ENCODE measurements at places on chromosomes 16 and 17. TPM values are rescaled to one million over a fixed set of nuclear protein-coding genes. Genes with fewer than 3 reads are reported as not detected.
A peak's percentile ranks its signal among the peaks of the same experiment; 100 is the strongest.

WNK4 gene
- total RNA-seq = 0.44 TPM

PPY gene
- total RNA-seq = not detected

VASN gene
- total RNA-seq = 0.76 TPM

CLEC18B gene
- 1.6 TPM for total RNA-seq

SLC35G6 gene
- total RNA-seq = 0.30 TPM

MEIOC gene
- total RNA-seq = 0.29 TPM

MYH1 gene
- total RNA-seq = not detected

C17orf100 gene
- 7.7 TPM for total RNA-seq

BRIP1 gene
- 4.2 TPM for total RNA-seq

CD300E gene
- 0.10 TPM for total RNA-seq

EVPL gene
- total RNA-seq = not detected

DNA sequence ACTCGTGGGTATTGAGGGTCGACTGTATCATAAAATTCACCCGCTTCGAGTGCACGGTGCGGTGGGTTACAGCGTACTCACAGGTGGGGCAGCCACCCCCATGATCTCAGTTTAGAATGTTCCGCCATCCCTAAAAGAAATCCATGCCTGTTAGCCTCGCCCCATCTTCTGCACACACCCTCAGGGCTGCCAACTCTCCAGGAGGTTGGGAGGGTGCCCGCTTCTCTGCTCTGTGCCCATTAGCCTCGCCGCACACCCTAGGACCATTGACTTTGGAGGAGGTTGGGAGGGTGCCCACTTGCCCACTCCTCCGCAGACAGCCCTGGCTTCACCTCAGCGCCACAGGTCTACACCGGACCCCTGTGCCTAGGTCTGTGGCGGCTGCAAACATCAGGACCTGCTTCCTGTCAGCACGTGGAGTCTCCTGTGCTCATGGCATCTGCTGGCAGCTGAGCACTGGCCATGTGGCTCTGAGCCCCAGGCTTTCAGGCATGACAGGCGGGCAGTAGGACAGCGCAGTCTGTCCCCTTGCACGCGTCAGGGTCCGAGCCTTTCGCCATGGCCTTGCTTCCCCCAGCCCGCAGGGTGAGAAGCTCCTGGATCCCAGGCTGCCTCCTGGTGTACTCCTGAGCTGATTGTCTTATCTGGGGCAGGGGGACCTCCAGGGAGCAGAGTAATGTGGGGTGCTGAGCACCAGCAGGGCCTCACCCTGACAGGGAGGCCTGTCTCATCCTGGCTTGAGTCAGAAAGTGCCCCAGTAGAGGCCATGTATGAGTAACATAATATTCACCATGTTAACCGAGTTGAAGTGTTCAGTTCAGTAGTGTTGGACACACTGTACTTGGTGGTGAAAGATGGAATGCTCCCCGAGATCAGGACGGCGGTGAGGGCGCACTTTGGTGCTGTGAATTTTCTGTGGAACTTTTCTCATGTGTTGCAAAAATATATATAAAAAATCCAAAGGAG is 21.9 kb downstream of the NME3 start:
- DNase-seq = no peak

- peak; percentile 29 for DNase-seq
Observed at GRCh38 chr17:17693253-17694168, 12.3 kb downstream of the RAI1 start.

DNA sequence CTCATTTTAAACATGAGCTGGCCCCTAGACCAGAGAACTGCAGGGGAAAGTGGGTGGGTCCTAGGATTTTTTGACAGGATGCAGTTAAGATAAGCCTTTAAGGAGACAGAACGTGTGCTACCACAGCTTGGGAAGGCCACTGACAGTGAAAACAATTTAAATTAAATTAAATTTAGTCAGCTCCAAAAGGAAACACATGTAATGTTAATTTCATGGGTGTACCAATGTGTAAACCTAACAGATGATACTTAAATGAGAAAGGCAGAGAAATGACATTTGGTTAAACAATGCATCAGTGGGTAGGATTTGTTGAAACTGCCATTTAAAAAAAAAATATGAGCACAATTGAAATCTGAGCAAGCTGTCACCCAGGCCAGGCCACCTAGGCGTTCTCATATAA is 250.8 kb downstream of the XYLT1 start:
- DNase-seq = no peak

DNA sequence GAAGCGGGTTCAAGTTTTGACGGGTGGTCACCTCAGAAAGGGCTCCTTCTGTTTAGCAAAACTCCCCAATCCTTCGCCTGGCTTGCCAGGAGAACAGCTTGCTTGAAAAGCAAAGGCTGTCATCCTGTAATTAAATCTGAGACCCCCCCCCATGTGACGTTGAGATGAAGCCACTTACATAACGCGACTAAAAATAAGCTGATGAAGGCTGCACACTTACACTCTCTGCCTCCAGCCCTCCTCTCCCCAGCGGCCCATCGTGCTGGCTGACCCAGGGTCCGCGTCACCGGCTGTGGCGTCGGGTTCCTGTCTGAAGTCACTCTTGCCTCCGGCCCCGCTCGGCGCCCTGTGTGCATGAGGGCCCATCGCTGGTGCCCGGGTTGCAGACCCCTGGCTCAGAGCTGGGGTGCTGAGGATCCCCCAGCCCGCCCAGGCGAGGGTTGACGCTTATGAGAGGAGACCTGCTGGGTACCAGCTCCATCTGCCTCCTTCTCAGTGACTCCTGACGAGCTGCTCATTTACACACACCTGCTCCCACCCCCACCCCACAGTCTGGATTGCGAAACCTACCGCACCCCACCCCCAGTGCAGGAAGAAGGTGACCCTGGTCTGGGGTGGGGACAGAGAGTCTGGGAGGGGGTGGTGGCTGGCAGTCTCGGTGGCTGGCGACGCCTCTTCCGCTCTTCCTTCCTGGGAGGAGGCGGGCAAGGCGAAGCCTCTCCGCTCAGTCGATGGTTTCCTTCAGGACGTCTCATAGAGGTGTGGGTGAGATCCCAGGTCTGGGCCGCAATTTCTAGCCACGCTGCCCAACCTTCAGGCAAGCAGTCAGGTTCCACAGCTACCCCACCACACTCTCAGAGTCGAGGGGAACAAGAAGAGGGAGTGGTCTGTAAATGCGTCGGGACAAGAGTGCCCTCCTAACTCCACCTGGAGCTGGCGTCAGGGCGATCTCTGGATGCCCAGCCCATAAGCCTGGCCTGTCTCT is 3.1 kb upstream of the BAIAP2 start:
- DNase-seq = no peak

GRCh38 chr16:84650062-84650991 is 2.0 kb downstream of the KLHL36 start:
- no peak for DNase-seq

DNA sequence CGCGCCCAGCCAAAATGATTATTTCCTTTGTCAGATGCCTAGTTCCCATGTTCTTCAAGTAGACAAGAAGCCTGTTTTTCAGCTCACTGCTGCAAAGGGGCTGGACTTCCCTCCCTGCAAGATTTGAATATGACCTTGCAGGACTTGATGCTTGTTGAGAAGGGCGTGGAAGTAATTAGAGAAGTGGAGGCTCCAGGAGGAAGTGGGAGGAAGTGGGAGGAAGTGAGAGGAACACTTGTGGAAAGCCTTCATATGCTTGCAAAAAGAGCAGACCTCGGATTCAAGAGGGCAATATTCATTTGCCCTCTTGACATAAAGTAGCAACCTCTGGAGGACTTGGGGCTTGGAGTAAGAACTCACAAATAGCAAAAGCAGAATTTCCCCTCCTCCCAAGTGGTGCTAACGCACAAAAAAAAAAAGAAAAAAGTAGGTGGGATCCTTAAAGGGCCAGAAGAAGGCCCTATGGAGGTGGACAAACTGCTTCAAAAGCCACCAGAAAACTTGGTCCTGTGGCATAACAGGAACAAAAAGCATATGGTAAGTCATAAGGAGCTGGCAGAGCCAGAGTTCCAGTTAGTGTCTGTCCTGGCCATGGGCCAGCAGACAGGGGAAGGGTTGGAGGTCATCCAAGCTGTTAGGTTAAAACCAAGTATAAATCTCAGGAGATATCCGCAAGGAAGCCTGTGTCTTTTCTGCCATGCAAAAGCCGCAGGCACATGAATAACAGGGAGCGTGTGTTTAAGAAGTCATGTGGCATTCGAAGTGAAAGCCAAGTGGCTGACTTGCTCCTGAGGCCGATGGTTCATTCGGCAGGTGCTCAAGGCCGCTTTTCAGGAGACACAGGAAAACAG is 20.6 kb upstream of the PRKAR1A start:
- peak; percentile 52 for DNase-seq

GRCh38 chr16:15949210-15950160 is at the start of gene ABCC1:
TSS of gene ABCC1 (plus strand) at chr16:15949616. CDS start at chr16:15949752, 136 bp downstream.
- peak; percentile 77 for DNase-seq

DNA sequence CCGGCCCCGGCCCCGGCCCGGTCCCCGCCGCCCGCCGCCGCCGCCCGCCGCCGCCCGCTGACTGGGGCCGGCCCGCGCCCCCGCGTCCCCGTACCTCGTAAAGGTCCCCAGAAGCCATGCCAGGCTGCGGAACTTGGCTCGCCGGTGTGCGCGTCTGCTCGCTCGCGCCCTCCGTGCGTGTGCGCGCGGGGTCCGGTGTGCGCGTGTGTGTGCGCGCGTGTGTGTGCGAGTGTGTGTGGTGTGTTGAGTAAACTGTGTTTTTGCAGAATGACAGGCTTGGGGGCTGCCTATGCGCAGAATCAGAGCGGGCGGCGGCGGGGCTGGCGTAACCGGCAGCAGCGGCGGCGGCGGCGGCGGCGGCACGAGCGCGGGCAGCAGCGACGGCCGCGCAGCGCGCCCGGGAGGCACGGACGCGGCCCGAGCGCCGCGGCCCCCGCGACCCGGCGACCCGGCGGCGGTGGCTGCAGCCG is 307 bp downstream of the CDYL2 start:
- peak; percentile 69 for DNase-seq

GRCh38 chr17:73291260-73291801 is 20.5 kb downstream of the CDC42EP4 start:
- DNase-seq = no peak

DNA sequence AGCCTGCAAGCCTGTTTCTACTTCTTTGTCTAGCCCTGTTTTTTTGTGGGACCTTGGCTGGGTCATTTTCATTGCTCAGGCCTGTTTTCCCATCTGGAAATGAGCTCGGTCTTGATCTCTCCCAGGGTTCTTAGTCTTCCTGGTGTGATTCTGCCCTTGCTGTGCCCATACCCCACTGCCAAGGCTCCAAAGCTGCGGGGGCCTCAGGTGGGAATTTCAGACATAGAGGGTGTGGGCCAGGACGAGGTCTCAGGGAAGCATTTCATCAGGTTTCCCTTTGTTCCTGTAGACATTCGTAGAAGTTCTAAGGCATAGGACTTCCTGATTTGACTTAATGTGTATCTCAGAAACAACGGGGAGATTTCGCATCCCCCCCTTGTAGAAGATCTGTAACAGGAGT is 5.8 kb downstream of the MPRIP start:
- no peak for DNase-seq

- DNase-seq = peak; percentile 93
Observed at GRCh38 chr16:72172105-72173034, at the start of gene PMFBP1. TSS of gene PMFBP1 (minus strand) at chr16:72172155. CDS start at chr16:72171208, 947 bp downstream.

- DNase-seq = no peak
Observed at GRCh38 chr17:34241062-34241461, 14.0 kb upstream of the CCL2 start.

DNA sequence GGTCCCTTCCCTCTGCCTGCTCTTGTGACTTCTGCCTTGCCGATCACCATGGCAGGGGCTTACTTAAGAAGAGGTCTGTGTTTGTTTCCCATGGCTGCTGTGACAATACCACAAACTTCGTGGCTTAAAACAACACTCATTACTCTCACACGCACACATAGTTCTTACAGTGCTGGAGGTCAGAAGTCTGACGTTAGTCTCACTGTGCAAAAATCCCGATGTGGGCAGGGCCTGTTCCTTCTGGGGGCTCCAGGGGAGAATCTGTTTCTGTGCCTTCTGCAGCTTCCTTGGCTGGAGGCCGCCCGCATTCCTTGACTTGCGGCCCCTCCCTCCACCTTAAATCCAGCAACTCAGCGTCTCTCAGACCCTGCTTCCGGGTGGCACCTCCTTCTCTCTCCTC is 249.2 kb upstream of the GSE1 start:
- DNase-seq = no peak

DNA sequence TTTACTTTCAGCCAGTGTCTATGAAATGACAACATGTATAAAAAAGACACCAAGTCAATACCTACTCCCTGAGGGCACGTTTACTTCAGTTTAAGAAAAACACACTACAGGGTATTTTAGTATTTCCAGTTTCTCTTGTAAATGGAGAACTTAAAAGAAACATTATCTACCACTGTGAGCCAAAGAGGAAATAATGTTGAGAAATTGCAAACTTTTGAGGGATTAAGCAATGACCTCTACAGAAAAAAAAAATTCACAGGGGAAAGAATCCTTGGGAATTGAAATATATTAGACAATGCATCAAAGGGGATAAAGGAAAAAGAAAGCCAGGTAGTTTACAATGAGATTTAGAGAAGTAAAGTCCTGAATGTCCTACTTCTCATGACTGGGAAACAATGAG is 126.0 kb downstream of the KCNJ2 start:
- DNase-seq = no peak

- DNase-seq = no peak
Observed at GRCh38 chr17:28338056-28338768, 2.7 kb downstream of the TNFAIP1 start.

- DNase-seq = no peak
Observed at GRCh38 chr17:11264183-11264871, 23.3 kb downstream of the SHISA6 start.

All from B cell (primary cell).